ENCODE measurements at places on chromosomes 1 and 21.

- DNase-seq = no peak
Measured at GRCh38 chr1:72296501-72296900, 14.2 kb upstream of the NEGR1 start.

GRCh38 chr1:207850621-207851407, 60.1 kb downstream of the CD34 start:
- no peak for DNase-seq

DNA sequence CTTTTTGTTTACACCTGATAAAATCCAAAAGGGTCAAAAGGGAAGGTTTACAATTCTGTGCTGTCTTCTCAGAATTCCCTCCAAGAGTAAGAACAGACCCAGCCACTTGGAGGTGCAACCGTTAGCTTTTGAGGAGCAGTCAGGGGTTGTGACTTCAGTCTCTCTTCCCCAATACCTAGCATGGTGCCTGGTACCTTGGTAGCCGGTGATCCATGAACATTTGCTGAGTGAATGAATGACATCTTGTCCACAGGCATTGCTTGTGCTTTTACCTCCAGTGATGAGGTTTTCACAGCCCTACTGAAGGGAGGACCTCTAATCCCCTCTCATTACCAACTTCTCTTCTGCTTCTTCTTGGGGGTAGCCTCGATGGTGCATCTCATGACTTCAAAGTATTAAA, 11.7 kb downstream of the GFI1 start:
- no peak for DNase-seq

- DNase-seq = no peak
Measured at GRCh38 chr21:31443736-31444521, 99.9 kb upstream of the TIAM1 start.

DNA sequence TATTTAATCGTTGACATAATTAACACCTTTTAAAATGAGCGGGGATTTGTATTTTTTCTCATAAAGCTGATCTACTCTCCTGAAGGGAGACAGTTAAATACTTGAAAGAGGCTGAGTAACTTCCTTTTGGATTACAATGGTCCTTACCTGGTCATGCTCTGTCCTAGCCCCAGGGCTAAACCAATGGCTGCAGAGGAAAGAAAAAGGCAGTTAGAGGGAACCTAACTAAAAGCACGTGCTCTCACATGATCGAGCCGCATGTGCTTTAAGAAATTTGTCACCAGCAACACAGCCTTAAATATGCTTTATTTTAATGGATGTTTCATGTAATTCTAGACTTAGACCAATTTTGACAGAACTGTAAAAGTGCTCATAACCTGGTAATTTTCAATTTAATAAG, 132.7 kb downstream of the GPATCH2 start:
- no peak for DNase-seq

- DNase-seq = no peak
Measured at GRCh38 chr1:27157194-27157593, 2.3 kb upstream of the SLC9A1 start.

GRCh38 chr1:154802982-154803920, 66.8 kb downstream of the KCNN3 start:
- no peak for DNase-seq

DNA sequence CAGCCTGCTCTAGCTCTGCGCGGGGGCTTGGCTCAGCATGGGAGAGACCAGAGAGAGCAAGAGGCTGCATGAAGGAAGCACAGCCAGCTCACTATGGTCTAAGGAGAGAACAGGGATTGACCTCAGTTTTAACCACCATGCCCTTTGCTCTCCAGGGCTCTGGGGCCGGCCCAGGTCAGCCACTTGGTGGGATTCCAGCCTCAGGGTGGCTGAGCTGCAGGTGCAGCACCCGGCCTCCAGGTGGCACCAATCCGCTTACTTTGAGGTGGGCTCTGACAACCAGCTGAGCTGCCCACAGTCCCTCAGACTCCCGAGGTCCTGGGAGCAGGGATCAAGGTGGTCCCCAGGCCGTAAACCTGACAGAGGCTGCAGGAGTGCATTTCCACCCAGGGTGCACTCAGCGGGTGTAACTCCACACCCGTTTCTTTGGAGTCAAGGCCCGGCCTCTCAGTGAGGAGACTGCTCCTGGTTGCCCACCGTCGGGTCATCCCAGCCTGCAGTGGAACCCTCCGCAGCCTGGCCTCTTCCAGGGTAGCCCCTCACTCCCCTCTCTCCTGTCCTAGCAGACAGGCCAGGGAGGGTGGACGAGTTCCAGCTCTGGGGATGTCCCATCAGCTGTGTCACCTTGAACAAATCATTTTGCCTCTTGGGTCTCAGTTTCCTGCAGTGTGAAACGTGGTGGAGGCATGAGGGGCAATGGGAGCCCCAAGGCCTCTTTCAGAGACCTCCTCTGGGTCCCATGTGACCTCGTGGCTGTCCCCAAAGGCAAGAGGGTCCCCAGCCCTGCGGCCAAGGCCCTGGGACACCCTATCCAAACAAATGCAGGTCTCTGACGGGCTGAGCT, 607 bp upstream of the LGR6 start:
- peak; percentile 20 for DNase-seq

DNA sequence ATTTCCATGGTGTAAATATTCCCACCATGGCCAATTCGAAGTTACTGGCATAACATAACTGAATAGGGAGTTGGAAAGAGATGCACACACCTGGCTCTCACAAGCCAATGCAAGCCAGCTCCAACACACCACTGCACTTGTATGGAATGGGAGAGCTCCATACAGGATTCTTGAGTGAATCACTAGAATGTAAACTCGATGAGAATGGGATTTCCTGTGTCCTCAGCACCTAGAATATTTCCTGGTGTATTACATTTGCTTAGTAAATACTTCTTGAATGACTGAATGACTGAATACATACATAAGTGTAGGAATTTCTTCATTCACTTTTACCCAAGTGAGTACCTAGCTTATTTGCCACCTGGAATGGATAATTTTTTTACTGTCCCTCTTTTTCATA, 16.2 kb upstream of the PPIE start:
- DNase-seq = no peak

DNA sequence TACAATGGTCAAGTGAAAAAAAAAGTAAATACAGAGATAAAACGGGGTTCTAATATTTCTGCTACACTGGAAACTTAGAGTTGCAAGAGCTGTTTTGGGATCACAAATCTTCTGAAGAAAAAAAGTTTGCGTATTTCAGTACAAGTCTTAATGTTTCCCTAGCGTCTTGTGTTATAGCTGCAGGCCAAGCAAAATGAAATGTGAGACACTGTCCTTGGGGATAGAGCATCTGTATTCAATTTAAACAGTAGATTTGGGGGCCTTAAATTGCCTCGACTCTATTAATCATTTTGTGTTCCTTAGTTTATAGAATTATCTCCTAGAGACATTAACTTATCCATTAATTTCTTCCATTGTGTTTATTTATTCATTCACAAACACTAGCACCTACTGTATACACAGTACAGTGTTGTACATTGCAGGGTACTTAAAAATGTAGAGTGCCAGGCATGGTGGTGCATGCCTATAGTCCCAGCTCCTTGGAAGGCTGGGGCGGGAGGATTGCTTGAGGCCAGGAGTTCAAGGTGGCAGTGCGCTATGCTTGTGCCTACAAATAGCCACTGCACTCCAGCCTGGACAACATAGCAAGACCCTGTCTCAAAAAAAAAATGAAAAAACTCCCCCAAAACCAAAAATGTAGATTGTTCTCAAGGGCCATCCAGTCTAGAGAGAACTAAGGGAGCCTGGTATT, 7.9 kb downstream of the DISC1 start:
- DNase-seq = no peak

DNA sequence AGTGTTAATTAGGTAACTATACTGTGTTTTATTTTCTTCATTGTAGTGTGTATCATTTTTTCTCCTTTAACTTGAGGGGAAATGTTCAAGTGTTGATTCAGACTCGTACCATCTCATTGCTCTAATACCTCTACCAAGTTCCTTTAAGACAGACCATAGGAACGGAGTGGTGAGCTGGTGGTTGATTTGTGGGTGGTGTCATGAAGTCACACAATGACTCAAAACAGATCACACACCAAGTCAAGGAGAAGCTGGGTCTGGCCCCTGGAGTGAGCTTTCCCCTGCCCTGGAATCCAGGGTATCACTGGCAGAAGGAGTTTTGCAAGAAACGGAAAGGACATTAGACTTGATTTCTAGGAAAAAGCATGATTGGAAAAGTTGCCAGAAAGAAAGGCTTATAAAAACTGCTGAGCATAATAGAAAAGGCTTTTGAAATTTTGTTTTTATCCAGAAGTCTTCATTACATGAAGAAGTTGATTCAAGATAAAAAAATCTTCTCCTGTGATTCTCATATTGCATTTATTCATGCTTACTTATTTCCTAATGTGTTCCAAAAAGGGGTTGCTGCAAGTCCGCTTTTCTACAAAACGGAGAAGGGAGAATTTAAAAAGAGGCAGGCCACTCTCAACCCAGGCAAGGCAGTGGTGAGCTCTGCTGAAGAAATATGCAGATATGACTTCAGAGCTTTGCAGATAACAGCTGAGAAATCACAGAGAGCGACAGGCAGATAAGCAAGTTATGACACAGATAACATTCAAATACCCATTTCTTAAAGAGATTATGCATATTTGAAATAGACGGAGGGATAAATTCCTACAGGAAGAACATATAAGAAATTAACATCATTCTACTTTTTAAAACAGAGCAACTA, 79.7 kb downstream of the TBX19 start:
- no peak for DNase-seq

DNA sequence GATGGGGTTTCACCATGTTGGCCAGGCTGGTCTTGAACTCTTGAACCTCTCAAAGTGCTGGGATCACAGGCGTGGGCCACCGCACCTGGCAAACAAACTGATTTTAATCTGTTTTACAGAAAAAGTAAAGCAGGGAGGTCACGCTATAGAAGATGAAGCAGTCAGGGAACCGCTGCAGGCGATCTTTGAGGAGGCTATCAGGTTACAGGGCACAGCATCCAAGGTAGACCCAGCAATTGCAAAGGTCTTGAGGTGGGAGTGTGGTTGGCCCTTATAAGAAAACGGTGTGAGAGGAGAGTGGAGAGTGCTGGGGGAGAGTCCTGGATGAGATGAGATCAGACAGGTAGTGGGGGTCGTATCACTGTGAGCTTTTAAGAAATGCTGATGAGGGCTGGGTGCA, 2.6 kb upstream of the TMCO4 start:
- no peak for DNase-seq

DNA sequence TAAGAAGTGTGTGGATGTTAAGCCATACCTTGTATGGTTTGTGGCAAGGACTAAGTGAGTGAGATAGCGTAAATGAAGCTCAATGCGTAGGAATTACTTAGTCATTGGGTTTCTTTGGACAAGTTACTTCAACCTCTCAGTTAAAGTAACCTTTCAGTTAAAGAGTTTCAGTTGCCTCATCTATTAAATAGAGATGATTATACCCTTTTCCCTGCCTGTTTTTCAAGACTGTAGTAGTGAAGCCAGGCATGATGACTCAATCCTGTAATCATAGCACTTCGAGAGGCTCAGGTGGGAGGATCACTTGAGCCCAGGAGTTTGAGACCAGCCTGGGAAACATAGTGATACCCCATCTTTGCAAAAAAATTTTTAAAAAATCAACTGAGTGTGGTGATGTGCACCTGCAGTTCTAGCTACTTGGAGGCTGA, 6.3 kb downstream of the ZMPSTE24 start:
- DNase-seq = no peak

DNA sequence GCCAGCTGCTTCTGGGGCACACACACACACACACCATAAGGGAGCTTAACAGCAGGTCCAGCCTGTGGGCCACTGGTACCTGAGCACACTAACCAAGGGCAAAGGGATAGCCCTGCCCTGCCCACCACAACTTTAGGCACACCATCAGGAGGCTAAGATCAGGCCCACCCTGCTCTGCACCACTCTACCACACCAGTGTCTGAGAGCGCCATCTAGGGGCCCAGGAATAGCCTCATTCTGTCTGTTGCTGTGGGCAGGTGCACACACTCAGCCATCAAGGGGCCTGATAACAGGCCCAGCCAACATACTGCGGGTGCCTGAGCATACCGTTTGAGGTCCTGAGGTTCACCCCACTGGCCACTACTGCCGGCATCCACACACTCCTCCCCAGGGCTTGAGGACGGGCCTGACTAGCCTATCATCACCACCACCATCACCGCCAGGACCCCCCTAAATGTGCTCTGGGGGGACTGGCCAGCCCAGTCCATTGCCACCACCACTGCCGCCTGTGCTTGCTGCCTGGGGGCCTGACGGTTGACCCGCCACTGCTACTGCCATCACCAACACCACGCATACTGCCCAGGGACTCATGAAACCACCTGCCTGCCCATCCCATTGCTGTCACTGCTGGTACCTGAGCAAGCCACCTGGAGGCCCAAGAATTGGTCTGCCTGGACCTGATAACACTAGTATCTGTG, 31.3 kb downstream of the NSL1 start:
- DNase-seq = no peak

DNA sequence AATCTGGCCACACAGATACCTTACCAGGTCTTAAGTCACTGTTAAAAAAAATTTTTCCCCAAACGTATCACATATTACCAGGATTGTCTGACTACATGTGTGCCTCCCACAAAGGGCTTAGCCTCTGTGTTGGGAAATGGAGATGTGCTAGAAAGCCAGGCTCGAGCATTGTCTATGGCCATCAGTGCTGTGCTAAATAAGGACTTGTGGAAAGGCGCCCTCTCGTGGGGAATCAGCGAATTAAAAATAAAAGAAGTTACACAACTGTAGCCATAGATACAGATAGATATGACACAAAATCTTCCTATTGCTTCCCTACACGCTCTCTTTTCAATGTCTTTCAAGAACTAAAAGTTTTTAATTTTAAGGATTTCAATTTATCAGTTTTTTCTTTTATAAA, 47.5 kb upstream of the CRNN start:
- no peak for DNase-seq

GRCh38 chr1:225824533-225824941, 14.6 kb downstream of the EPHX1 start:
- no peak for DNase-seq

DNA sequence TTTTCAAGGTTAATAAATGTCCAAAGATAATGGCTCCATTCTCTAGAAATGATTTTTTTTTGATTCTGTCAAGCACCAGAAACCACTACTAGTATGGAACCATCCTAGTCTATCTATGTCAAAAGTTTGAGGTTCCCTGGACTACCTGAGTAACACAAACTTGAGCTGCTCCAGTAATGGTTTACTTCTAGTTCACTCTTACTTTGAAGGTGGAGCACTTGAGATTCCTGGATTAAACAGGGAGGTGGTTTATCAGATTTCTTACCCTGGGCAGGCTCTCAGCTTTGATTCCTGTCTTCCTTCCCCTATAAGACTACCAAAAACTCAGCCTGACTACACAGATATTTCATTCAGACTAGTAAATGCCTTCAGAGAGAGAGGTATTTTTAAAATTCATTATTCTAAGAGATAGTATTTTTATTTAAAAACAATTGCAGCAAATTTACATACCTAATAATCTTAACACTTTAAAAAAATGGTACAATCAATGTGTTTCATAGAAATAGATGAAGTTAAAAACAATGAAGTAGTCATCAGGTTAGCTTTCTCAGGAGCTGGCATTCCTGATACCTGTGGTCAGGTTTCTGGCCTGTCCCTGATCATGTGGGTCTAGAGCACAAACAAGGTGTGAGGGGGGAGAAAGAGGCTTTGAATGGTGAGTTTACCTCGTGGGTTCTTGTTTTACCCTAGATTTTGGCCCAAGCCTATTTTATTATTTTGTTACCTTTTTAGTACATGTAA, 23.4 kb downstream of the PHC2 start:
- no peak for DNase-seq
